ENCODE measurements at places on chromosomes 6 and 20.

GRCh38 chr20:7113577-7114466 lies 346.3 kb downstream of the BMP2 start:
- no peak for DNase-seq

DNA sequence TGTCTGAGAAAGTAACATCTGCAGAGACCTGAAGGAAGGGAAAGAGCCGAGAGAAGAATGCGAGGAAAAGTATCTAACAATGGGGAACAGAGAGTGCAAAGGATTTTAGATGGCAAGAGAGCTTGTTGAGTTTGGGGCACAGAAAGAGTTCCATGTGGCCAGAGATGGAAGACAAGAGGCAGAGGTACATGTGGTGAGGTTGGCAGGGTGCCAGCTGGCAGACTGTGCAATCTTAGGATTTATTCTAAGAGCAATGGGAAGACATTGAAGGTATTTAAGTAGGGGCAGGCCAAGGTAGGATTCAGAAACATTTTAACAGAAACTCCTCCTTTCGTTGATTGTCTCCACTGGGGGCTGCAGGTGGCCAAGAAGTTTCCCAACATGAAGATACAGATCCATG lies 20.4 kb upstream of the LBP start:
- no peak for DNase-seq

DNA sequence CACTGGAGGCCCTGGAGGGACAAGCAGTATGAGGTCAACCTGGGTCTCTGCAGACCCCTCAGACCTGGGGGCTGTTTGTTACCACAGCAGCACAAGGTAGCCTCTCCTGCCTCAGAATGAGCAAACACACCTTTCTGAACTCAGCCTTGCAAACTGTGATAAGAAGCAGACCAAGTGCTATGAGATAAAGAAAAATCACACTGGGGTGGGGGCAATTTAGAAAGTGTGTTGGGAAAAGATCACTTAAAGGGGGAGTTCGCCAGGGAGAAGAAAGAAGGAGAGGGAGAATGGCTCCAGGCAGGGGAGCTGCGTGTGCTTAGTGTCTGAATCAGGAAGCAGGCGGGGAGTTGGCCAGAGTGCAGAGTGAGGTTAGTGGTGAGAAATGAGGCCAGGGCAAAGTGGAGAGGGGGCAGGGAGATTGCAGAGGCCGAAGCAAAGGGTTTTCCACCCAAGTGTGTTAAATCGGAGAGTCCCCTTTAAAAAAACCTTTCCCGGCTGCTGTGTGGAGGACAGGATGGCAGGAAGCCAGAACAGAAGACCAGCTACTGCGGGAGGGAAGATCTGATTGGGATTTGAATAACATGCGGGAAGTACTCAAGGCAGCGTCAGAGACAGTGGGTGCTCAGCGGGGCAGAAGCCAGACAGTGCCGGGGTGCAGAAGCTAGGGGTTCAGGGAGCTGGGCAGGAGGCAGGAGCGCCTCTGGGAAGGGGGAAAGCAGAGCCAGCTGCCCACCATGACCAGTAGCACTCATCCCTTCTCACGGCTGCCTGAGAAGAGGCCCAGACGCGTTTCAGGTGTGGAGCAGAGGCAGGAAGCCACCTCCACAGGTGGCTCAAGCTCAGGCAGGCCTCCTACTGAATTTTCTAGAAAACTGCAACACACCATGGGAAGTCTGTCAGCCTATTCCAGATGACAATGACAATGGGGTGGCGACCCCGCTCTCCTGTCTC lies 9.0 kb downstream of the ADA start:
- DNase-seq, result no peak

- DNase-seq, result no peak
Observed at GRCh38 chr6:79031821-79032590, 46.0 kb downstream of the PHIP start.

- DNase-seq, result no peak
Observed at GRCh38 chr20:59604741-59605600, 631 bp downstream of the PHACTR3 start.
